ENCODE measurements at places on chromosomes 2 and 18.

DNA sequence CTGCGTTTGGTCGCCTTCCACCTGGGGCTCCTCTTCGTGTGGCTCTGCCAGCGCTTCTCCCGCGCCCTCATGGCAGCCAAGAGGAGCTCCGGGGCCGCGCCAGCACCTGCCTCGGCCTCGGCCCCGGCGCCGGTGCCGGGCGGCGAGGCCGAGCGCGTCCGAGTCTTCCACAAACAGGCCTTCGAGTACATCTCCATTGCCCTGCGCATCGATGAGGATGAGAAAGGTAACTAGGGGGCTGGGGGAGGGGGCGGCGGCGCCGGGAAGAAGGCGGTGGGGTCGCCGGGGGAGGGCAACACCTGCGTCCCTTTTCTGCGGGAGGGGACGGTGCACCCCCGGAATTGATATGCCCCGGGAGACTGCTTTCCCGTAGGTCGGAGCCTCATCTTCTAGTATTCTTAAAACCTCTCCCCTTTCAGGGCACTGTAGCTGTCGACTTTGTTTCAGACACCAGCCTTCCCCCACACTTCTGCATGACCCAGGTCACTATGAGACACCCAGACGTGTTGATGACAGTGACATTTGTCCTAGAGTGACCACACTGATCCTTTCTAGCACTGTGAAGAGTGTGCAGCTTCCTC lies 755 bp downstream of the SPAST start:
- DNase-seq = no peak

DNA sequence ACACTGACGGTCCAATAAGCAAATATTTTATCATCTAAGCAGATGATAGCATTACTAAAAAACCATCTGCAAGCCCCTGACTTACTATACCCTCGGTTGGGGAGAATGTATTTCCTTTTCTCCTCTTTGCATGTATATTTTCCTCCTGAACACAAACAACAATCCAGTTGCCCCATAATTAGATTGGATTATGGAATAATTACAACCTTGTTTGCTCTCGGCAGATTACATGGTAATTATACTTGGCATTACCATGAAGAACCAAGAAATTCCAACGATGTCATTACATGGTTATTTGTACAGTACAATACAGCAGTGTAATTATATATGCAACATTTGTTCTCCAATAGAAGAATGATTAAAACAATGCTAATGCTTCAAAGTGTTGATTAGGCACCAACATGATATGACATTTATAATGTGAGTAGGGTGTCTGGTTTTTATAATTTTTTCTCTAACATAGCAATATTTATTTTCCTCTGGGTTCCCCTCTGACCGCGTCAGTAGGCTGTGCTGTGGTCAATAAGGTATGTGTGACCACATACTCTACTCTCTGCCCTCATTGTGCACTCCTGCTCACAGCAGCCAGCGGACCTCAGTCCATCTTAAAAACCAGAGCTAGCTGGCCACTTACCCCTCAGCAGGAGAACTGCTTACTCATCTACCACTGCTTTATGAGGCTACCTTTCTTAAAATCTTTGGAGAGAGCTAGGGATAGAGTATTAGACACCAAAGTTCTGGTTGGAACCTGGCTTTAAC lies 176.1 kb downstream of the INSIG2 start:
- no peak for DNase-seq

GRCh38 chr2:583666-584065 lies 93.5 kb downstream of the TMEM18 start:
- DNase-seq = no peak

- DNase-seq = no peak
Measured at GRCh38 chr2:86525421-86526340, 37.6 kb downstream of the CHMP3 start.

DNA sequence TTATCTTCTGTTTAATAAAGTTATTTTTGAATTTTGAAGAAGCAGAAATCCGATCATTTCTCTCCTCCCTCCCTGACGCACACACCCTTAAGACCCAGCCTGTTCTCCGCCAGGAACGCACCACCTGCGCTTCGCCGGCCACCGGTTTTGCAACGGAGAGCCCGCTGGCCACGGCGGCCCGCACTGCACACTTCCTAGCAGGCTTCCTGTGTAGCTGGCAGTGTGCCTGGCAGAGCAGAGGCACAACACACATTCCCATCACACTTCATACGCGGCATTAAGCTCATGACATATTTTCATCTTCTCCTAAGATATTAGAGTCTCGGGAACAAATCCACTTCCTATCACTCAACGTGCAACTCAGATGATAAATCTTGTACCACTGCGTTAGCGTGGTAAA lies 148.0 kb downstream of the HDAC4 start:
- no peak for DNase-seq

DNA sequence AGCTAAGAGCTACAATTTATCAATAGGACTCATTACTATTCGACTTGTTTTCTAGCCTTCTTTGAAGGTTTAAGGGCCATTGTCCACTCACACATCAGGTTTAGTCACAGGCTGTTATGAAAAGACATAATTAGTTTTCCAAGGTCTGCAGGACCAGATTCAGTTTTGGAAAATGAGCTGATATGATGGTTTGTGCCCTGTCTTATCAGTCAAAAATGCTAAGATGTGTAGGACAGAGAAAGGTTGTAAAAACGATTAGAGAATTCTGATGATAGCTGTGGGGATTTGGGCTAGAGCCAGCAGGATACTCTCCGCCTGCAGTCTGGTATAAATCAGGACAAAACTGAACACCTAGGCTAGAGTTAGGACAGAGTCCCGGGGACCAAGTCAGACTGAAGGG lies 213.3 kb downstream of the LRRTM1 start:
- no peak for DNase-seq

DNA sequence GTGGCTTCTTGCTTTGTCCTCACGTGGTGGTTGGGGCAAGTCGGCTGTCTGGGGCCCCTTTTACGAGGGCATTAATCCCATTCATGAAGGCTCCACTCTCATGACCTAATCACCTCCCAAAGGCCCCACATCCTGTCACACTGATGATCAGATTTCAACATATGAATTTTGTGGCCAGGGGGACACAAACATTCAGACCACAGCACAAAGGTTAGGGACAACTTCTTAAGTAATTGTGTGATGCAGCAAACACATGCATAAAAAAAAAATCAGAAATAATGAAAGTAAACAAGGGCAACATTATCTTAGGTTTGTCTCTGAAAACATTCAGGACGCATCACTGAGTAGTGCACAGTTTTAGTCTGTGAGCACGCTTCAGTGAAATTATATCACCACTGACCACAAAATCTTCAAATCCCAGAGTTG lies 54.2 kb upstream of the FRZB start:
- DNase-seq = no peak

DNA sequence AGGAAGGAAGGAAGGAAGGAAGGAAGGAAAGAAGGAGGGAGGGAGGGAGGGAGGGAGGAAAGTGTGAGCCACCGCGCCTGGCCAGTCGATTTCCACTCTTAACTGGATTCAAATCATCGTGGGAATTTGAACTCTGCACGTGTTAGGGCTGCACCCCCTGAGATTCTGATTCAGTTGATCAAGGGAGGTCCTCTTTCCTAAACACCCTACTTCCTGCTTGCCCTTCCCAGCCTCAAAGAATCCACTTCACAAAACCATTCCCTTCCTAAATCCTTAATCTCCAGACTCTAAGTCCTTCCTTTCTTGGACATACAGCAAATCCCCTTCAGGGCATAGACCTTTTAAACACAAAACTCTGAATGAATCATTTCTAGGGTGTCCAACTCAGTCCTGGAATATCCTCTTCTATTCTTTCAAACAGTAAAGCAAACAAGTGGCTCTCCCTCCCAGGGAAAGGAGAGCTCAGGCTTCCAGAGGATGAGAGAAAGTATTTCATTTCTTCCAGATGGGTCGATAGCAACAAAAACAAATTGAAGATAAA lies 68.2 kb upstream of the MBOAT2 start:
- DNase-seq = no peak

DNA sequence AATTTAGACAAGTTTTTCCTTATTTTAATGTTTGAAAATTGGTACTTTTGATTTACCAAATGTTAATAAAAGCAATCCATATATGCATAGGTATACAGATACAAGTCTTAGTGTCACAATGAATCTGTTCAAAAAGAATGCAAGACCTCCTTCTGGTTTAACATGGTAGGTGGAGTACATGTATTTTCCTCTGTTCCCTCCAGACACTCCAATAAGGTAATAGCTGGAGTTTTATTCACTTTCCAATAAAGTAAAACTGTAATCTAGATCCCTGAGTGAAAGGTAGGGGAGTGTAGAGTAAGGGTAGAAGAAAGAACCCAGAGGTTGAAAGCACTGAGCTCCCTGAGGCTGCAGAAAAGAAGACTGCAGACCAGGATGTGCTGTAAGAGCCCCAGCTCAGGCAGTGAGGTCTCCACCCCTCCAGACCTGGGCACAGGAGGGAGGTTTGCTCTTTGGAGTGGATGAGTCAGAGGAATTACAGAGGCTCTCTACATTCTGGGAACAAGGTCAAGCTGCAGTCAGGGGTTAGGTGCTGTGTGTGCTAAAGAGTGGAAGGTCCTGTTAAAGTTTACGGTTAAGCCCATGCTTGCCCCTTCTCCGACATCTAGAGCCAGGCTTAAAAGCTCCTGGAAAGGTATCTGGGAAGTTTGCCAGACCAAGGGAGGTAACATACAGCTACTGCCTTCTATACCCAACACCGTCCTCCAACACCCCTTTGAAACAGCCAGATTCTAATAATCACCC lies 27.6 kb upstream of the STAT1 start:
- no peak for DNase-seq
